RPMI8226 (cell line): ENCODE measurements at places on chromosomes 7 and 10.

- DNase-seq, result no peak
Measured at GRCh38 chr10:91589015-91589657, 43.7 kb downstream of the PPP1R3C start.

DNA sequence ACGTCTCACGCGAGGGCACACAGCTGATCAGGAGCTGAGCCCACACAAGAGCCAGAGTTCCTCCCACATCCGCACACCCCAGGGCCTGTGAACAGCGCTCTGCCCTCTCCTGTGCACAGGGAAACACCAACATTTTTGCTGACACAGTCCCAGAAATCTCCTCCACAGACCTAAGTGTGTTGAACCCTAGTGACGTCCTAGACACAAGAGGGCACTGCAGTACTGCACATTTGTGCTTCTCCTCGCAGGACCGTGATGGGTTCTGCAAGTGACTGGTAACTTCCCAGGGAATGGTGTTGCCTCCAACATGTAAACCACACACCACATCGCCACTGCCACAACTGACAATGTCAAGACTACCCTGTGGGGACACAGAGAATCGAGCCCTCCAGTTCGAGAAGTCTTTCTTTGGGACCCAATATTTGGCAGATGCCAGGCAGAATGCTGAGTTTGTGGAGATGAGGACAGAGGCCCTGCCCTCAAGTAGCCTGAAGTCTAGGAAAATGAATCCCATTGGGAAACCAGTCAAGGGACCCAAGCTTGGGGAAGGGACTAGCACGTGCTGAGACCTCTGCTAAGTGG, 170.3 kb downstream of the PAXIP1 start:
- peak; percentile 75 for DNase-seq

- no peak for DNase-seq
Measured at GRCh38 chr7:30469303-30469702, 9.3 kb downstream of the NOD1 start.

DNA sequence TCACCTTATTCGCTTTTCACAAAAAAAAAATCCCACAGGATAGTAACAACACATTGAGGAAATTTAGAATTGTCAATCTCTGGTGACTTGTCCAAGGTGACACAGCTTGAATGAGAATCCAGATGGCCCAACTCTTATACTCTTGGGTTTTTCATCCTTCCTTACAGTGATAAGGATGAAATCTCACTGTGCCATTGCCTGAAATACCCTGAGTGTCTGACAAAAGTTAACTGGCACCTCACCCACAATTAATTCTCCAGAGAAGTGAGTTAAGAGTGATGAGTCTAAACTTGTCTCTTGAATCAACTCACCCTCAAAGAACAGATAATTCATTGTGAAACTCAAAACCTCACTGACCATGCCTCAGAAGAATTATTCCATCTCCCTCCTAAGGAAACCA, 18.9 kb downstream of the CHRM2 start:
- no peak for DNase-seq

GRCh38 chr10:100987685-100988049, 324 bp downstream of the TWNK start:
- DNase-seq, result no peak

- no peak for DNase-seq
Measured at GRCh38 chr7:101373812-101374614, 11.3 kb downstream of the COL26A1 start.

- DNase-seq, result no peak
Measured at GRCh38 chr10:58609532-58610150, 97.0 kb downstream of the BICC1 start.

- DNase-seq, result no peak
Measured at GRCh38 chr7:76193883-76194282, 7.8 kb upstream of the SRRM3 start.

DNA sequence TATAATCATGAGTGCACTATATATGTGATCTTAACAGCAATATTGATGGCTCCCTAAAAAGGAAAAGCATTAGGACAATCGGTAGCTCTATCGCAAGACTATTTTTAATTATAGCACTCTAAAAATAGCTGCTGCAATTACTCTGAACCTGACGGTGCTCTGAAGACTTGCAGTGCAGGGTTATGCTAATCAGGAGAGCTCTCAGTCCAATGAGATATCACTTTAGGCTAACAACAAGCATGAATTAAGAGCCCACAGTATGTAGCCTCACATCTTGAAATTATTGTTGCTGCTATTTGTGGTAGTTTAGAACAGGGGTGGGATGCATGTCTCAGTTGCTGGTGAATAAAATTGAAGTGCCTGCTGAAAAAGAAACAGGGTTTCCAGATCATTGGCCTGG, 515.8 kb upstream of the AKR1E2 start:
- DNase-seq, result no peak

DNA sequence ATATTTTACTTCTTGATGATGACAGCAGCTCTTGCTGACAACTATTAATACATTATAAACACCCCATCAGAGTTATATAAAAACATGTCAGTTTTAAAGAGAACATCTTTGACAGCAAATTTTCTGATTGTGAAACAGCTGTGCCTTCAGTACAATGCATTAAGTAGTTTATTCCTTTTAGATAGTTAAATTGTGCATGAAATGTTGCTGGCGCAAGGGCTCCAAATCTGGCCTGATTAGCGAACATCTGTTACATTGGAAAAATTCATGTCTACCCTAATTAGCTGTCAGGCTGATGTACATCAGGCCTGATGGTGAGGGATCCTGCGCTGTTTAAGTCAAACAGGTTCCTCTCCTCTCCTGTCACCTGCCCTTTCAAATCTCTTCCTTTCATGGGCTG, 171.9 kb upstream of the SP8 start:
- no peak for DNase-seq

DNA sequence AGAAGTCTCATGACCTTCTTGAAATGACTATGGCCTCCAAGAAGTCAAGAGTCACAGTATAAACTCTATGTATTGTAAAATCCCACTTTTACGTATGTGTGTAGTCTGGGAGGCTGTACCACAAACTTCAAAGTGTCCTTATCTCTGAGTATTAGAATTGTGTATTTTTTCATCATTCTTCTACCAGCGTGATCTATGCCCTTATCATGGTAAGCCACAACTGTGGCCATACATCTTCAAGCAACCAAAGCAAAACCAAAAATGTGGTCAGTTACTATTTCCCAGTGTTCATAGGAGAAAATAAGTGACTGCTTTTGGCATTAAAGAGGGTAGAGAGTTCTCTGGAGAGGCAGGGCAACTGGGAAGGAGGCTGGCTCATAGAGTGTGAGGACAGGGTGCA, 42.8 kb downstream of the SPOCK2 start:
- no peak for DNase-seq

GRCh38 chr10:79052291-79053080, 16.3 kb upstream of the ZMIZ1 start:
- DNase-seq, result peak; percentile 41

DNA sequence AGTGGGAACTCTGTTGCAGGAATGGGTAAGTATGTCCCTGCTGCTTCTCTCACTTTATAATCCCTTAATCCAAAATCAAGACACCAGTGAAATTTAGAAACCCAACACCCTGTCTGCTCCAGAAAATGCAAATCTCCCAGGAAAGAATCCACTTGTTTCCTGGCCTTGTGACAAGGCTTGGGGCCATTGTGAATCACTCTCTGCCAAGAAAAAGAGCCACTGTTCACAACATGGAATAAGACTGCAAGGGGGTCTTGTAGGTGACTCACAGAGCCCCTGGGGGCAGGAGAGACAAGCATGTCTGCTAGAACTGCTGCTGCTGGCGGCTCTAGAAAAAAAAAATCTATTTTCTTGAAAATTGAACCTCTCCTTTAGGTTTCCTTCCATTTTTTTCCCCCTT, 191.2 kb downstream of the SORCS1 start:
- DNase-seq, result no peak

GRCh38 chr7:85292908-85293576, 106.2 kb upstream of the SEMA3D start:
- no peak for DNase-seq

- DNase-seq, result no peak
Measured at GRCh38 chr7:3041986-3042675, 1.5 kb downstream of the CARD11 start.

- DNase-seq, result no peak
Measured at GRCh38 chr7:139560199-139560598, 36.7 kb downstream of the CLEC2L start.

- no peak for DNase-seq
Measured at GRCh38 chr10:17217631-17218232, 10.3 kb upstream of the VIM start.

DNA sequence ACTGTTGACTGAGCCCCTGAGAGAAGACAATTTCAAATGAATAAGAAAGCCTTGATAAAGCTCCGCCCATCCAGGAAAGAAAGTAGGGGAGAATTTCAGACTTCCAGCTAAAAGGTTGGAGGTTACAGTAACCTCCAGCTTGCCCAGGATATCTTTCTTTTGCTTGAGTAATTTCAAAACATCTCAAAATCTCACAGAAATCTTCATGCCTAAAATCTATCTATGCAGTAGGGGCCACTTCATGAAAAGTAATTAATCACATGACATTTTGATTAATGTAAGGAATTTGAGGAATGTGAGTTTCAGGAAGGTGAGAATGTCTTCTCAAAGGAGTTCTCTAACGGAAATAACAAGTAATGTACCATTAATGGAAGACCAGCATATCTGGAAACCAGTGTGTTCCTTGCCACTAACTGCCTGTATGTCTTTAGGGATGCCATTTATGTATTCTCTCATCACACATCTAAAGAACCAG, 24.2 kb downstream of the TRIL start:
- no peak for DNase-seq

- peak; percentile 56 for DNase-seq
Measured at GRCh38 chr7:30074422-30075030, 46.3 kb downstream of the PLEKHA8 start.

DNA sequence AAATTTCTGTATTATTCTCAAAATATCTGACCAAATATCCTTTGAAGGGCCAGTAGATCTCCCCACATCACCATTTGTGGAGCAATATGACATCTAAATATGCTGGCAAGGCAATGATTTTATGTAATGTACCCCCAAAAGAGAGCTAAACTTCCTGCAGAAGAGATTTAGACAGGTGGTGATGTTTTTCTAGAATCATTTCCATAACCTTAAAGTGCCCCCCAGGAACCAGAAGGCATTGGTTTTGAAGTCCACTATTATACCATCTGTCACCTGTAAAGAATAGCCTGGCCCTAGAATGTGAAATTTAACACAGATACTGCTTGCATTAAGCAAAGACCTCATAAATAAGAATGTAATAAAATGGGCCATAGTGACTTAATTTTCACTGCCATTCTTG, 77.9 kb upstream of the ABLIM1 start:
- no peak for DNase-seq
